ENCODE measurements at places on chromosomes 5 and 9. TPM values are rescaled to one million over a fixed set of nuclear protein-coding genes. Genes with fewer than 3 reads are reported as not detected.

Gene SPATA31D4
- total RNA-seq: not detected

Gene NOXA1
- total RNA-seq: 0.30 TPM

Gene IRX1
- 14.4 TPM for total RNA-seq

Gene TNFSF8
- 1.6 TPM for total RNA-seq

Gene HTR1A
- not detected for total RNA-seq

Gene SAPCD2
- 5.8 TPM for total RNA-seq

Gene ELL2
- 61.1 TPM for total RNA-seq

Gene EHMT1
- 52.3 TPM for total RNA-seq
